ENCODE measurements at places on chromosomes 1 and 21. TPM values are rescaled to one million over a fixed set of nuclear protein-coding genes. Genes with fewer than 3 reads are reported as not detected.

OR2L5 gene
- total RNA-seq, result 2.7 TPM

ATP5PB gene
- 121 TPM for total RNA-seq

LENEP gene
- total RNA-seq, result 1.5 TPM

KCNJ6 gene
- 14.5 TPM for total RNA-seq

Data from cerebellum (tissue), 4 donors.